Tibial nerve (tissue), 4 donors: ENCODE measurements at places on chromosomes 4 and X. TPM values are rescaled to one million over a fixed set of nuclear protein-coding genes. Genes with fewer than 3 reads are reported as not detected.

Gene SPATA4
- total RNA-seq, result 0.21 TPM

Gene GDPD2
- 0.30 TPM for total RNA-seq

Gene TMEM31
- total RNA-seq, result 0.63 TPM

Gene BRS3
- not detected for total RNA-seq

Gene TSPAN7
- 28.5 TPM for total RNA-seq
